ENCODE measurements at places on chromosomes 4 and X.

- DNase-seq: no peak
These were observed 27.3 kb downstream of the PIGG start for GRCh38 chr4:526189-526909.

DNA sequence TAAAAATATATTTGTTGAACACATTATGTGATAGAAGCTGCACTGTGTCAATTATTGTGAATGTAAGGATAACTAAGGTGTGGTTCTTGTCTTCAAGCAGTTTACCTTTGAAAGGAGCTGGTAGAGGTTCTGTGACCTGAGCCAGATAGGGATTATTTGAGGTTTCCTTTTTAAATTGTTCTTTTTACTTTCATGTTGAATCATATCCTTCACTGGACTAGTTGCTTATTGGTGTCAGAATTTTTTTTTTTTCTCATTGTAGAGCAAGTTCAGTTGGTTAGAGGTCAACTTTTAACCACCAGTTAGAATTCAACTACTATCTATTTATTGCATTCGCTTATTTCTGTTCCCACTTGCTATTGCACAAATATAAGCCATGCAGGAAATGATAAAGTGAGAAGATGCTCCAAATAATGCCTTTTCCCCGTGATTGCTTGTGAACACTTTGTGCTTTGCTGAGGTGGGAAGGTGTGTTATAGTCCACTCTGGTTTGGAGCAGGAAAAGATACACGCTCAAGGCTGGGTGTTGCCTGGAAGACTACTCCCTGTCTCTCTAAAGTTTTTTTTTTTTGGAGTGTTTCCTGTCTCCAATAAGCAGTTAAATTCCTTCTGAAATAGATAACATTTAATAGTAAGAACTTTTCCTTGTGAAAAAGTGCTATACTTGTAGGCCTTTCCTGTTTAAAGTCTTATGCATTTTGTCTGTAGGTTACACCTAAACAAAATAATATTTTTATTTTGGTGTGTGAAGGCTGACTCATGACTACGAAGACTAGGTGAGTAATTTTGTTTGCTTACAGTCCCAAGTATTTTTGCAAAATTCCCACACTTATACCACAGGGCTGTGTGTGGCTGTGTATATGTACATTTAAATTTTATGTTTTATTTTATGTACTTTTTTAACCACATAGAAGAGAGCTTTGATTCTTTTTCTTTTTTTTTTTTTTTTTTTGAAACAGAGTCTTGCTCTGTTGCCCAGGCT is 83.8 kb upstream of the LCORL start:
- no peak for DNase-seq

DNA sequence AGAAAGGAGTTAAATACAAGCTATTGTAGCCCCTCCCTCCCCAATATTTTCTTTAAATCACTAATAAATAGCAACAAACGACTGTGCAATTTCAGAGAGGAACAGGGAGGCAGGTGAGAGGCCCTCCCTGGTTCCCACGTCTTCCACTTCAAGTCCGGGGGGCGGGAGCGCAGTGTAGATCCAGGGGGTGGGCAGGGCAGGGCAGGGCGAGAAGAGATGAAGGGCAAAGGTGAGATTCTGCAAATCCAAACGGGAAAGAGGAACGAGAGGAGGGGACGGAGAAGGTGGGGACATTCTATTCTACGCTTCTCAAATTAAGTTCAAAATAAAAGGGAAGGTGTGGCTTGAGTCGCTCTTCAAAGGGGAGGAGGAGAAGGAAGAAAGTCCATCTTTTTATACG is 6.8 kb downstream of the NKX6-1 start:
- no peak for DNase-seq

DNA sequence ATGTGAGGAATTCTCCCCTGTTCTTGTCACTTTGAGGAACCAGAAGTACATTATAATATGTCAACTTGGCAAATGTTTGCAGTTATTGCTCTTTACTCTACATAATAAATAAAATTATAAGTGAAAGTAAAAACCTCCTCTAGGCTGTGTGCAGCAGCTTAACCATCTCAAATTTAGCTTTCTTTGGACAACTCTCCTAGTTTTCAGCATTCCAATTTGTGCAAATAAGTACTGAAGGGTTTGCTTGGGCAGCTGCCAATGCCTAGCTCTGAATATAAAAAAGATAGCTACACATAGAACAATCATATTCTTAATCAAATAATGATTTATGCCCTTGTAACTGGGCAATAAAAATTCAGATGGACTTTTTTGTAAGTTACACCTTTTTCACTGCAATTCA is 82.5 kb downstream of the GASK1B start:
- peak; percentile 2 for DNase-seq

GRCh38 chr4:77827343-77827742 is 8.2 kb upstream of the CNOT6L start:
- no peak for DNase-seq

GRCh38 chrX:15985937-15986336 is 131.3 kb upstream of the AP1S2 start:
- DNase-seq: no peak

GRCh38 chr4:110268352-110268751 is 69.9 kb upstream of the ELOVL6 start:
- DNase-seq: no peak

DNA sequence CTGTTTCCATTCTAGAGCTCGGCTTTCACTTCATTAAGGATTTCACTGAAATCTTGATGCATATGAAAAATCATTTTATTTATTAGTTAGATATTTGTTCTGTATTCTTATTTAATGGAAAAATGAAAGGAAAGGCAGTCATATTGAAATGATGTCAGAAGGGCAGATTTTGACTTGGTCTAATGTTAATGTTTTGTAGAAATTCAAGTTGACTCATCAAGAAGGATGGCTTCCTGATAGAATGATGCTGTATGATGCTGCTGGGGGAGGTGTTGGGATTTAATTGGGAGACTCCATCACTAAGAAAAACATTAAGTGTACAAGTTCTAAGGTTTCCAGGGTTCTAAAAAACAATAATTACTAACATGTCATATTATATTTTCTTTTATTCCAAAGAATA is 204.8 kb downstream of the PDGFC start:
- no peak for DNase-seq

DNA sequence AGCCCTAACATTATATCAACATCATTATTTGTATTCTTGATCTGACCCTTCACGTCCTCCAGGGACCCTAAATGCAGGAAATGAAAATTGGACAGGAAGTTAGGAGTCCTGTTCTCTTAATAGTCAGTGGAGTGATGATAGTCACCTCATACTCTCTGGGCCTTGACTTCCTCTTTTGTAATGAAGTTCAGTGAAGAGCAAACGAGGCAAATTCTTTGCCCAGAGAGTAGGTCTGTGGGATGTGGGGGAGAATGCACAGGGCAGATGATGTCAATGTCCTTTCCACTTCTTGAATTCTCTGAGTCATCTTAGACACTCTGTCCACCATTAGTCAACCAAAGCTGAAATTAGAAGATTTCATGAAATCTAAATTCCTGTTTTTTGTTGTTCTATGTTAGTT is 17.1 kb upstream of the GPRIN3 start:
- no peak for DNase-seq

- DNase-seq: no peak
These were observed 359.1 kb upstream of the CXorf51A start for GRCh38 chrX:147173594-147173993.

GRCh38 chr4:173301518-173302201 is 32.5 kb downstream of the HMGB2 start:
- no peak for DNase-seq

GRCh38 chr4:109215506-109215905 is 87.0 kb downstream of the COL25A1 start:
- no peak for DNase-seq

GRCh38 chrX:118038614-118039365 is 77.8 kb downstream of the KLHL13 start:
- no peak for DNase-seq
